Foreskin keratinocyte (primary cell): ENCODE measurements at places on chromosomes 2 and 18. TPM values are rescaled to one million over a fixed set of nuclear protein-coding genes. Genes with fewer than 3 reads are reported as not detected.

- no peak for DNase-seq
These were observed 89.5 kb downstream of the TMEM185B start for GRCh38 chr2:120133572-120134244.

- no peak for DNase-seq
These were observed 97.8 kb downstream of the CSRNP3 start for GRCh38 chr2:165567273-165567672.

DNA sequence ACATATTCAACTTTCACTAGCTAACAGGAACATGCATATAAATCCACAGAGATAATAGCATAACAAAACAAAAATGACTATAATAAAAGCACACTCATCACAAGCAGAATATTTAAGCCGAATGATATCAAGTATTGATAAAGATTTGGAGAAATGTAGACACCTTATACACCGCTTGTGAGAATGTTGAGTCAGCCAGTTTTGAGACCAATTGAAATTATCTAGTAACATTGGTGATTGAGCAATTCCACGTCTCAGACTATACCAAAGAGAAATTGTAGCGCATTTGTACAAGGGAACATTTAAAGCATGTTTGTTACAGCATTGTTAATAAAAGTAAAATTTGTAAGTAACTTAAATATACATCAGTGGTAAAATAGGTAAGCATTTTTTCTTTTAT is 402.9 kb upstream of the FIGN start:
- no peak for DNase-seq

DNA sequence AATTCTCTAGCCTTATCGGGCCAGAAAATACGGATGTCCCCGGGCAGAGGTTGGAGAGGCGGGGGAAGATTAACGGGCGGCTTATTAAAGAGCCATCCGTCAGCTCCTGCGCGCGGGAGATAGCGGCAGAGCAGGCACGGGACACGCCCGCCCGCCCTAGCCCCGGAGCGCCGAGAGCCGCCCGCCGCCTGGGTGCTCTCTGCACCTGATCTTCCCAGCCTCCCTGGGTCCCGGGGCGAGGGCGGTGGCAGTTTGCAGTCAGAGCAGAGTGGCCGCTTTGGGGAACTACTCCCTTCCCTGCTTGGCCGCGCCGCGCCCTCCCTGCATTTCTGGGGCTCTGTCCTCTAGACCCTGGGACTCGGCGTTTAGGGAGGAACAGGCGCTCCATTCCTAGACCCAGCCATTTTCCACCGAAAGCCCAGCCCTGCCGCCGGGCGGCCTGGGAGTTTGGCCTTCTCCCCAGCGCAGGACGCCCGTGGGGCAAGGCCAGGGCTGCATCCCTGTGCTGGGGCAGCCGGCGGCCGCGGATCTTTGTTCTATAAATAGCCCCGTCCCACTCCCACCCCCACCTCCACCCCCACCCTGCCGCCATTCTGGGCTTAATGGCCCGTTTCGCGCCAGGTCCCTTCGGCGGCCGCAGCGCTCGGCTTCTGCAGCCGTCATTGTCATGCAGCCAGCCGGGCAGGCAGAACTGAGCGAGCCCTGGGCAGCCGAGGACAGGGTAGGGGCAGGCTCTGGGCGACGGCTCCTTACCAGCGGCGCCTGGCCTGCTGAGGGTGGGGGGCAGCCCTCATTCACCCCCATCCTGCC is 6.6 kb downstream of the GAD1 start:
- DNase-seq, result no peak

- no peak for DNase-seq
These were observed 302.5 kb upstream of the ACVR2A start for GRCh38 chr2:147542351-147542750.

DNA sequence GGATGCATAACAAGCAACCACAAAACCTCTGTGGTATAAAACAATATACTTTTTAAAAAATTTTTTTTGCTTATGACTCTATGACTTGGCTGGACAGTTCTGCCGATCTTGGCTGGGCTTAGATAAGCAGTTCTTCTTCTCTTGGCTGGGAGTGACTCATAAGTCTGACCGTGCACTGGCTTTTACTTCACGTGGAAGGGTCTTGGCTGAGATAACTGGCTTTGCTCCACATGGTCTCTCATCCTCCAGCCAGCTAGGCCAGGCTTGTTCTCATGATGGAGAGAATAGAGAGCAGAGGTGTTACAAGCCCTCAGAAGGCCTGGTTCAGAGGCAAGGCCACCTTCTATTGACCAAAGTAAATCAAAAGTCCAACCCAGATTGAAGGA is 178.9 kb upstream of the SERPINE2 start:
- no peak for DNase-seq

DNA sequence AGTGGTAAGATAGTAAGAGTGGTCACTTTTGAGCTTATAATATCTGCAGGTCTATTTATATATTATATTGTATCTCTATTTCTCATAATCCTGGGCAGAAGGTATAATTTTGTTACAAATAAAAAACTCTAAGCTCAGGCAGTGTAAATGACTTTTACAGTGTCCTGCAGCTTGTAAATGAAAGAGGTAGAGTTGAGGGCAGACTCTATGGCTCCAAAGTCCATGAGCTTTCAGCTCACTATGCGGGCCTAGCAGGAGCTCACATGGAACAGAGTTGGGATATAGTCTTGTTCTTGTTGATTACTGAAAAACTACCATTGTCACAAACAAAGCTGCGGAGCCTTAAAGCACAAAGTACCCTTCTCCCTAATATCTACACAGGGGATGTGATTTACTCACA is 361.4 kb downstream of the LNPK start:
- DNase-seq, result no peak

DNA sequence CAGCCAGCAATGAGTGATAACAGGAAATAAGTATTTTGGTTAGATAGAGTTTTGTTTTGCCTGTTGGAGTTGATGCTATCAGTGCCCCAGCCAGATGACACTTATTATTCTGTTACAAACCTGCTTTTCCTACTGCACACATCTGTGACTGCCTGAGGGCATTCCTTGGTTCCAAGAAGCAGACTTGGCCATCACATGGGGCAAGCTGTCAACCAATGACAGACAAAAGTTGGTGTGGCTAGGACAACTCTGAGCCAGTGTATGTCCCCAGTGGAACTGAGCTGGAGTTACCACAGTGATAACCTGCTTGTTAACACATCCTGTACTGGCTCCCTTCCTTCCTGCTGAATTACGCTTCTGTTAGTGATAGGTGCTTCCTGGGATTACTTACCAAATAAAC is 54.5 kb downstream of the FAM171B start:
- DNase-seq, result no peak

- no peak for DNase-seq
These were observed 24.4 kb downstream of the MLPH start for GRCh38 chr2:237511433-237511832.

DNA sequence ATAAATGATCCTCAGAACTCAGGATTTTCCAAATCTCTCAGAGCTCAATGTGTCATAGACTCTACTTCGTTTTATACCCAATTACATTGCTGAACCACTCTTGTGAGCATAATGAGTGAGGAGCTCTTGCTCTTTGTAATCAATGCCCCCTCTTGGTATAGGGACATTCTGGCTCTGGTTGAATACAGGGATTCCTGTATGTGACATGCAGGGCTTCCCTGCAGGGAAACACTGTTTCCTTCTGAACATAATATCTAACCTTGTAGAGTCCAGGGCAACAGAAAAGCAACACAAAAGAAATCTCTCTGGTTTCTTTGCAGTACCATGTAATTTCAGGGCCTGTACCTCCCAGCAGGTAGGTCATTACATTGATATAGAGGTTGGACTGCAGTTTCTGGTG is 101.5 kb downstream of the CPS1 start:
- DNase-seq, result no peak

GRCh38 chr2:236744716-236745115 is 175.1 kb downstream of the ACKR3 start:
- DNase-seq, result no peak

RAMP1 gene
- polyA plus RNA-seq, result 5.4 and 7.4 TPM in 2 replicates

POTEC gene
- not detected in 2 replicates for polyA plus RNA-seq

LRRTM1 gene
- not detected in 2 replicates for polyA plus RNA-seq

ASPRV1 gene
- polyA plus RNA-seq, result 0.20 and 0.41 TPM in 2 replicates

WDR33 gene
- 15.4 and 18.9 TPM in 2 replicates for polyA plus RNA-seq

IL36B gene
- polyA plus RNA-seq, result not detected in 2 replicates

GPR39 gene
- polyA plus RNA-seq, result 8.0 and 8.9 TPM in 2 replicates
